NCI-H1436 (cell line): ENCODE measurements at places on chromosomes 1 and 21.

DNA sequence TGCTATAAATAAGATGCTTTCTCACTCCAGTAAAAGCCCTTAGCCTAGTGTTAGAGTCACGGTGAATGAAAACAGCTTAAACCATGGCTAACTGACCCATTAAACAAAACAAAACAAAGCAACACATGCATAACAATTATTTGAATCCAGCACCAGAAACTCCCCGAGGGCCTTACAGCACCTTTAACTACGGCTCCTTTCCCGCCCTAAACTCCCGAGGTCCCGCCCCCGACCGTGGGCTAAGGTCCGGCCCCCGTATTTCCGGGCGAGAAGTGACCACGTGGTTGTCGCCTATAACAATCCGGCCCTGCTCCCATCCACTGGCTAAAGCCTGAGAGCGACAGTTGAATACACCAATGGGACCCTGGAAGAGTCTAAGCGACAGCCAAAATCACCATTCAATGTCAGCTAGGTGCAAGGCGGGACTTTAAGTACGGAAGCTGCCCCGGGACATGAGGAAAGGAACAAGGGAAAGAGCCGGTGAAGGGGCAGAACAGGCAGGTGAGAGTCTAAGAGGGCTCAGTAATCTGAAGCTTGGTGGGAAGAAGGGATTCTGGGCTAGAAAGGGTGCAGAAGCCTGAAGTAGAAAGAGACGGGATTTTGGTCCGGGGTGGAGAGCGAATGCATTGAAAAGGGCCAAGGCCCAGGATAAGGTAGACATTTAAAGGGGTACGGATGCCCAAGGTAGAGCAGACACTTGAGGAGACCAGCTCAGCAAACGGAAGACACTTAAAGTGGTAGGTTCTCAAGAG lies at the start of gene FLAD1:
TSS of gene FLAD1 (plus strand) at position 448 of the 752 bp plus-strand sequence. CDS start 351 bp downstream, outside the sequence.
- peak; percentile 99 for DNase-seq

GRCh38 chr1:12203216-12204007 lies 26.4 kb upstream of the VPS13D start:
- DNase-seq = no peak

- DNase-seq = no peak
These were observed 91.7 kb downstream of the LIPI start for GRCh38 chr21:14119038-14119437.

- no peak for DNase-seq
These were observed 1.2 kb downstream of the LRRC42 start for GRCh38 chr1:53947172-53947907.

DNA sequence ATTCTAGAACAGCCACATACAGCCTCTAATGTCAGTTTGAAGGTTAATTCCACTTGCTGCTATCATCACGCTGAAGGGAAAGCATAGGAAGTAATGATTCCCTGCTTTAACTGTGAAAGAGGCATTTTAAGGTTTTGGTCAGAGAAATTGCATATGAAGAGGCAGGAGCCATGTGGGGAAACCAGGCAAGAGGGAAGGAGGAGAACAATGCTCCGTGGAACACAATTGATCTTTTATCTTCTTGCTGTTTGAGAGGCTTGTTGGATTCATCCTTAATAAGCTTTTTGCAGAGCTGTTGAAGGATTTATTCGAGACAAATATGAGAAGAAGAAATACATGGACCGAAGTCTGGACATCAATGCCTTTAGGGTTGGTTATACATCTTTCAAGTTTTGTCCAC lies 35.9 kb downstream of the SMAP2 start:
- no peak for DNase-seq

DNA sequence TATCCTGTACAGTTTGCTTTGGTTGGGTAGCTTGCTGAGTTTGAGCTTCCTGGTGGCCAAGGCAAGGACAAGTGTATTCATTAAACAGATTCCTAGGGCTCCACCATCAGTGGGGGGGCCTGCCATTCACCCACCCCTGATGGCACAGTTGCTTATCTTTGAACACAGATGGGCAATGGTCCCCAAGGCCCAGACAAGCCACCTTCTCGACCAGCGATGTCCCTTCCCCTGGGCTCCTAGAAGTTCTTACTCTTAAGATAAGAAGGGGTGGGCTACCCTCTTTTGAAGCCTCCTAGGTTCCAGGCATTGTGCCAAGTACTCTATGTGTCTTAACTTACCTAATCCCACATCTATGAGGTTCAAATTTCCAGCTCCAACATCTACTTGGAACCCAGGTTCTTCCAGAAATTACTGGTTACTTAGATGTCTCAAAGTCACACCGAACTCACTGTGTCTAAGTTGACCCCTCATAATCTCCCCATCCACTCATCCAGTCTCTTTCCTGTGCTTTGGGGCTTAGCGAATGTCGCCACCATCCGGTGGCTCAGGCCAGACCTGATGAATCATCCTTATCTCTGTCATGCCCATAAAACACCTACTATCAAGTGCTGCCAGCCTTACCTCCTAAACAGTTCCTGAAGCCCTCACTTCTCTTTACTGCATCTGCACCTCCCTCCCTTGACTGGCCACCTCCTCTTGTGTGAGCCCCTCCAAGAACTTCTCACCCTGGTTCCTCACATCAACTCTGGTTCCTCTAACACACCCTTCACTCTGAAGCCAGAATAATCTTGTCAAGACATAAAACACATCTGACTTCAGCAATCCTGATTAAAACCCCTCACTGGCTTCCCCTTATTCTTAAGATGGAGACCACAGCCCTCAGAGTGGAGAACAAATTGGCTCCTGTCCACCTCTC lies 50.1 kb downstream of the KLHDC7A start:
- DNase-seq = no peak

- DNase-seq = no peak
These were observed 170.4 kb downstream of the LIPI start for GRCh38 chr21:14040386-14040785.

GRCh38 chr1:192489748-192490147 lies 85.8 kb upstream of the RGS1 start:
- DNase-seq = no peak

- DNase-seq = no peak
These were observed 41.8 kb downstream of the SGIP1 start for GRCh38 chr1:66575739-66576138.

DNA sequence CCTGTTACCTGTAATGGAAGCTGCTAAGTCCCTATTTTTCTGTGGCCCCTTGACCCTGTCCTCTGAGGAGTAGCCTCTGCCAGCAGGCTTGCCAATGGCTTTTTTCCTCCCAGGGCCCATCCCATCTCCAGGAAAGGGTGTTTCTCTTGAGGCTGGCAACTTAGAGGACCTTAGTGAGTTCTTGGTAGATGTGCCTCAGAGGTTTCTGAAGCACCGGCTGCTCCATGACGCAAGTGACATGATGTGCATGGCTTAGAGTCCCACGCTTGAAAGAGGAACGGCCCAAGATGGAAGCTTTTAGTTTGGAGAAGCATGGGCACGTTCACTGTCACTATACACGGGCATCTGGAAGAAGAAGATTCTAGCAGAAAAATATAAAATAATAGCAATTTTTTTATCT lies 63.0 kb downstream of the TGFB2 start:
- DNase-seq = no peak

DNA sequence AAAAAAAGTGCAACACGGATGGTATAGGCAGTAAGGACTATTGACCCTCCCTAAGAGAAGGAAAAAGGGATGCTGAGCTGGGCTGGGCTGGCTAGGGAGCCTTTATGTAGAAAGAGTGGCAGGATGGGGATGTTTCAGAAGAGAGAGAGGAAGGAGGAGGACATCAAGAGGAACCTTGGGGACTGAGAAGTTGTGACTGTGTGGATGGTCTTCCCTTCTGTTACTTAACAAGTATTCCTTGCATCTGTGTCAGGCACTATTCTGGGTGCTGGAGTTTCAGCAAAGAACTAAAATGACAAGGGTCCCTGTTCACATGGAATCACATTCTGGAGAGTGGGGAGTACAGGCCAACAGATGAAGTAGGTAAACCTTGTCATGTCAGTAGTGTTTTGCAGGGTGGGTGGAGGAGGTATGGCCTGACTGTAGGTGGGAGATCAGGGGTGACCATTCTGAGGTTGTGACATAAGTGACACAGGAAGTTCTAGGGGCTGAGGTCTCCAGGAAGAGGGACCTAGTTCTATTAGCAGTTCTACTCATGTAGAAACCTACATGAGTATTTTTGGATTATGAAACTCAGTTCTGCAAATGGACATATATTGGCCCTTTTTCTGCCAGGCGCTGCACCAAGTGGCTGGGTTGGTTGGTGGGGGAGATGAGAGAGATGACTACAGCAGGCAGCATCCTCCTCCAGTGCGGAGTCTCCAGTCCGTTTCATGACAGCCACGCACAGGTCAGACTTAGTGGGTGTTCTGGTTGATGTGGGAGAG lies 53.8 kb downstream of the PRDM2 start:
- no peak for DNase-seq

DNA sequence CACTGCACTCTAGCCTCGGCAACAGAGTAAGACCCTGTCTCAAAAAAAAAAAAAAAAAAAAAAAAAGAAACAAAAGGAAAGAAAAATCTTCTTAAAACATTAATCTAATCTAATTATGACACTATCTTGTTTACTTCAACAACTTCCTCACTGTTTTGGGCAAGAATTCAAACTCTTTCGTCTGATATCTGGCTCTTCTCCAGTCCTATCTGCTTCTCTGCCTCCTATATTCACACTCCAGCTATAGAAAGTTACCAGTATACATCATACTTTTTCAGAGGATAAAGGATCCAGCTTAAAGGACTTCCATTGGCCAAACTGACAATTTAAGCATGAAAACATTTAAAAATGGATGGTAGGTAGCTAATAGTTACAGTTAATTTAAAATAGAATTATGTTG lies 47.3 kb downstream of the EIF2B3 start:
- DNase-seq = no peak

DNA sequence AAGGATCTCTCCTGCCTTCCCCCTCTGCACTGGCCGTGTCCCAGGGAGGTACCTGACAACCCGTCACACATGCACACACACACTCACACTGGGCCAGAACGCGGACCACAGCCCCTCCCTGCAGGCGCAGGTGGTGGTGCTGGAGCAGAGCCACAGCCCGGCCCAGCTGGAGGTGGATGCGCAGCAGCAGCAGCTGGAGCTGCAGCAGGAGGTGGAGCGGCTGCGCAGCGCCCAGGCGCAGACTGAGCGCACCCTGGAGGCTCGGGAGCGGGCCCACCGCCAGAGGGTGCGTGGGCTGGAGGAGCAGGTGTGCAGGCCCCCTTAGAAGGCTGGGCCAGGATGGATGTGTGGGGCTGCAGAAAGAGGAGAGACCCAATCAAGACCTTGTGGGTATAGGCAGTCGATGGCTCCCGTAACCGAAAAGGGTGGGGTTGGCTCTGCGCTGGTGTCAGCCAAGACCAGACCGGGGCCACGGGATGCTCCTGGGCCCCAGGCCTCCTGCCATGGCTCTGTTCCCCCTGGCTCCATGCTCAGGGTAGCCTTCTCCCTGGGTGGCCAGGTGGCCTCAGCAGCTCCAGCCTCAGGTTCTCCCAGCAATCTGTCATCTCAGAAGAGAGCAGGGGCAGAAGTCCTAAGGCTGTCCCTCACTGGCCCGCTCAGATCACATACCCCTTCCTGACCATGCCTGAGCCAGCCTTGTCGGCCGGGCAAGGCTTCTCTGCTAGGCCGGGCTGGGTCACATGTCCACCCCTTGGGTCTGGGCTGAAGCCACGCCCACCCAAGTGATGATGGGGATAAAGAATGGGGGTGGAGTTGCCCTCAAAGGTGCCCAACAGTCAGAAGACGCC lies 8.9 kb downstream of the MFAP2 start:
- no peak for DNase-seq

- DNase-seq = no peak
These were observed 137.7 kb downstream of the LEPR start for GRCh38 chr1:65558215-65558614.

GRCh38 chr1:155077758-155078445 lies 735 bp upstream of the EFNA3 start:
- no peak for DNase-seq

GRCh38 chr1:205588636-205589035 lies 43.2 kb downstream of the ELK4 start:
- DNase-seq = peak; percentile 16

GRCh38 chr1:4836574-4836973 lies 182.2 kb downstream of the AJAP1 start:
- DNase-seq = no peak

- DNase-seq = no peak
These were observed 18.9 kb upstream of the COL6A2 start for GRCh38 chr21:46078978-46079351.

- no peak for DNase-seq
These were observed 25.9 kb upstream of the EFHD2 start for GRCh38 chr1:15383810-15384209.

GRCh38 chr1:234658138-234658537 lies 48.2 kb upstream of the IRF2BP2 start:
- DNase-seq = no peak

DNA sequence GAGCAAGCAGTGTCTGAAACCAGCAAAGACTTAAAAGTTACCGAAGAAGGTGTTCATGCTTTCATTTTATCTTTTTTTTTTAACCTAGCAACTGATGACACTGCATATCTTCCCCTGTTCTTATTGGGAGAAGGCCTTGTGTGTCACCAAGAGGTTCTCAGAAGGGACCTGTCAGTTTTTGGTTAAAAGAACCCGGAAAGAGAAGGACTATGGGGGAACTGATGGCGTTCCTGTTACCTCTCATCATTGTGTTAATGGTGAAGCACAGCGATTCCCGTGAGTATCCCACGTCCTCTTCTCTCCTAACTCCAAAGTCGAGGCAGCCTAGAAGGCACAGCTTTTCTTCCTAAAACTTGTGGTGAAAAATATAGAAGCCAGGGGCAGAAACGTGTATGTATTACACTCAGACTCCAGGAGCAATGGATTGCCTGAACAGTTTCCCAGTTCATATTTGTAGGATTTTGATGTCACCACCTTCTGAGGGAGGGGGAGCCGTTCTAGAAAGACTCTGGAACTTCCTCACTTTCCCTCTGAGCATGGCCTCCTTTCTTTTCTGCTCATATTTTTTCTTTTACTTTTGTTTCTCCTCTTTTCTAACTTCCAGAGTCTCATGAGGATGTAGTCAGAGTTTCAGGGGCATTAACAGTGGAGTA lies at the start of gene MR1:
TSS of gene MR1 (plus strand) at position 185 of the 653 bp plus-strand sequence. CDS start at position 210, 25 bp downstream.
- DNase-seq = peak; percentile 60

DNA sequence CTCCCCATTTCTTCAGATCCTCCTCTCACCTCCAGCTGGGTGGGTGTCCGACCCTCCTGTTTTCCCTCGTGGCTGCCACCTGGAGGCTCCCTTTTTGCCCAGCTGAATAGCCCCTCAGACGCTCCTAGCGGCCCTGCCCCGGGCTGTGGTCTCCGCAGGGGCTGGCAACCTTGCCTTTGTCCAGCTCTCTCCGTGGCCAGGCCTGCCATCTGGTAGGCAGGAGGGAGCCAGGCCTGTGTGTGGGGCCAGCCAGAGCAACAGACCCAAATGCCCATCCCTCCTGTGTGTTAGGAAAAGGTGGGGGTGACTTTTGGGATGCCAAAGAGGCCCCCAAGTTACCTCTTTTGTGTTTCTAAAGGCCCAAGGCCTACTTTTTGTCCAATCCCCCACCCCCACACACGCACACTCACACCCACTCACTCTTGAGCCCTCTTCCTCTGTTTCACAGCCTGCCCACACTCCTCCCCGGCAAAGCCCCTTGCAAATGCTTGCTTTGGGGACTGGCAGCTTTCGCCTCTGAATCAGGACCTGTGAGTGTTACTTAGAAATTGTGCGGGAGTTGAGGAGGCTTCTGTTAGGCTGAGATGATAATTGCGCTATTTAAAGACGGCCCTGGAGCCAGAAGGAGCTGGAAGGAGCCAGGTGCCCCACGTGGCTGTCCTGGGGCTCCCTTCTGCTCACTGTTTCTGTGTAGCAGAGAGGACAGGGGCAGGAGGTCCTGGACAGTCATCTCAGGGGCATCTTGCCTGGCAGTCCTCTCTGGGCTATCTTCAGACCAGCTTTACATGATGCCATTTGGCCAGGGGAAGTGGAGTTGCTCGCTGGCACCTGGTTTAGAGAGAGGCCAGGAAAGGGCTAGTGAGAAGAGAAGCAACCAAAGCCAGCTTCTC lies 9.1 kb downstream of the PPFIA4 start:
- no peak for DNase-seq
